ENCODE measurements at places on chromosomes 4 and X.
A peak's percentile ranks its signal among the peaks of the same experiment; 100 is the strongest.

- DNase-seq, result no peak
Measured at GRCh38 chrX:72532366-72532765, 40.3 kb downstream of the HDAC8 start.

DNA sequence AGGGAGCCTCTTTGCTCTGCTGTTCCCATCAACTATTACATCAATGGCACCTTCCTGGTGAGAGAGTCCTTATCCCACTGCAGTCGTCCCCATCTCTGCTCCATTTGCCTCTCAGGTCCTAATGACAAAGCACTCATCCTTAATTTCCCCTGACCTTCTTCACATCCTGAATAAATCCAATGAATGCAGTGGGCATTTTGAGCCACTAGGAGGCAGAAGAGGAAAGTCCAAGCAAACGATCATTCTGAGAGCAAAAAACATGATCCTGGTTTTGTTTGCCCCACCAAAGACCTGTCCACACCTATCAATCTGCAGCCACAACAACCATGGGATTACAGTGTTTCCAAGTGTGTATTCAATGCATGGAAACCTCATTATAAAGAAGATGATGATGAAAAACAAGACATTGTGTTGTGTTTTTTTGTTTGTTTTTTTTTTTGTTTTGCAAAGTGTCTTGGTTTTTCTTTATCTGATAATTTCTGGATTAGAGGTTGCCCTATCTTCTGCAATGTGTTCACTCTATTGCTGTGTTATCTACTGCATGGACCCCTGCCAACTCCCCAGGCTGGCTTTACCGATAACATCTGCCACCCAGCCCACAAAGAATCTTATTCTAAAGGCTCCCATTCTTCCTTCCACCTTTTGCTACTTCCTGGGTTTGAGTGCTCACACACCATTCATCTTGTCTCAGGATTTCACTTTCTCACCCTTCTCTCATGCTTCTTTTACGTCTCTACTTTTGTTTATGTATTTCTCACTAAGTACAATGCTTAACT is 207.2 kb downstream of the NLGN4X start:
- DNase-seq, result peak; percentile 21

DNA sequence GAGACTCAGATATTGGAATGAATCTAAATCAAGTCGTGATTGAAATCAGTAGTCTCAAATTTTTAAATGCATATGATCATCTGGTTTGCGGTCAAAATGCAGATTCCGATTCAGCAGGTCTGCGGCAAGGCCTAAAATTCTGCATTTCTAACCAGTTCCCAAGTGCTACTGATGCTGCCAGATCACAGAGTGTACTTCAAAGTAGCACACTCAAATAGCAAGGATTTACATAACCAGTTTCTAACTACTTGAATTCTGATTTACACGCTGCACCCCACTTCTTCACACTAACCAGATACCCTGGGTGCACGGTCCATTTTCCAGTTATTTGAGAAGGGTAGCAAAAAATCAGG is 752 bp downstream of the MBTPS2 start:
- no peak for DNase-seq

- DNase-seq, result no peak
Measured at GRCh38 chr4:60452266-60452665, 747.9 kb upstream of the ADGRL3 start.

GRCh38 chrX:31665454-31665853 is 593.6 kb upstream of the FTHL17 start:
- DNase-seq, result no peak

- DNase-seq, result no peak
Measured at GRCh38 chrX:5648941-5649568, 579.6 kb downstream of the NLGN4X start.

DNA sequence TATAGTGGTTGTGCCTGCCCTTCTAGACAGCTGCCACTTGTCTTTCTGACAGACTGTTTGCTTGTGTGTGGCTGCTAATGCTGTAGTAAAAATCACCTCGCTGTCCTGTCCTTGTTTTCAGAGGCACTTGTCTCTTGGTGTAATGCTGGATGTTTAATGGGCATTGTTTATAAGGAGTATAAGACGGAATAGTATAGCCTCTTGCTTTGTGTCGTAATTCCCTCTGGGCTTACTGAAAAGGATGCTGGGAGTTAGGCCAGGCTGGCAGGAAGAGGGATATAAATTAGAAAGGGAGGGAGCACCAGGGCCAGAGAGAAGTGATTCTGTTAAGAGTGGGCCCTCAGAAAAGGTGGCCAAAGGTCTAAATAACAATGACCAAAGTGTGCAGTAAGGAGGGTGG is 29.0 kb downstream of the NHS start:
- DNase-seq, result no peak

Measured in femur (tissue), 1 donor.